ENCODE measurements at places on chromosomes 2 and 18.

DNA sequence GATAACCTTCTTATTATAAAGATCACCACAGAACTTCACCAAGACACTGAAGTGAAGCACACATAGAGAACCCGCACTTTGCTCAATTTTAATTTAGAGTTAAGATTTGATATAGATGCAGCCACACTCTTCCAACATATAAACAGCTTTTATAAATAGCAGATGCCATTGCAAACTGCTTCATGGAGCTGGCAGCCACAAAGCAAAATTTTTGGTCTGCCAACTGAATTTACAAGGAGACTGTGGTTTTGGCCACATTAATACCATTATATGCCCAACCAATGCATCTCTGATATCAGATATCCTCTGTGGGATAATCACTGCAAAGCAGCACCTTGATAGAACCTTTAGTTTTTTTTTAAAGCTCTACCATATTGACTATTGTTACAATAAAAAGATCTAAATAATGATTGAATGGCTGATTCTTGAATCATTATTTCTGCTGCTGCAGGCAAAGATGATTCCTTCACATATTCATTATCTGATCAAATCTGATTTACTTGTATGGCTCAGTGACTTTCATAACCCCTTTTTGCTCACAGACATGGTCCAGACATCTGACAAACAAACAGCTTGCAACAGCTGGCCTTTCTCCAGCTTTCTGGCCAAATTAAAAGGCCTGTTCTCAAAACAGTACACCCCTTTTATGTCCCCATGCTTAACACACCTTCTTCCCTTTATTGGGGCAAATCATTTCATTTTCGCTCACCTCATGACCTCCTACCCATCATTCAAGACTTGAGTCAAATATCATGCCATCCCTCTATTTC is 88.4 kb downstream of the METTL4 start:
- DNase-seq: no peak

GRCh38 chr2:159484532-159484931 is 131.8 kb downstream of the BAZ2B start:
- no peak for DNase-seq

DNA sequence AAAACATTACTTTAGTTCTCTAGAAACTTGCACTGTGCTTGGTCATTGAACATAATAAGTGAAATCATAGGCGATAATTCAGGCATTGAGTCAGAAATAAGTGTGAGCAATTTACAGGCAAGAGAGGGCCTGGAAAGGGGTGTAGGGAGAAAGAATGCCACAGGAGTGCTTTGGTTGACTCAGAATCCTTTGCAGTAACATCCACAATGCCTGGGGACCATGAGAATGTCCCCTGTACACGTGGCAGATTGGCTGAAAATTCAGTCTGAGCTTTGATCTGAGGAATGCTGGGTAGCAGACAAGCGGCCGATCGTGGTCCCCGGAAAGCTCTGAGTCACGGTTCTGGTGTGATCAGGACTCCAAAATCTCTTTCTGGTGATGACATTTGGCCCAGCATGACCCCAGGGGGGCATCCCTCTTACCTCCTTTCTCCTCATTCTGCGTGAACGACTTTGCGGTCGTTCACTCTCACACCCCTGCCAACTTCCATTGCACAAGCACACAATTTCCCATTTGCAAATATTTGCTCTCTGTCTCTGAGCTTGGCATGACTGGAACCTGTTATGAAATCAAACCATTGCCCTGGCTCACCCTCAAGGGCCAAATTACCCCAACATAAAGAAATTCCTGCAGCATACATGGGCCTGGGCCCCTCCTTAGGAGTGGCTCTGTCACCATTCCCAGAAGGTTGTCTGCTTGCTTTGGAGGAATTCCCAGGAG is 305.0 kb upstream of the EPAS1 start:
- no peak for DNase-seq

- DNase-seq: no peak
These were observed 206.2 kb downstream of the NCKAP5 start for GRCh38 chr2:133362061-133362476.

DNA sequence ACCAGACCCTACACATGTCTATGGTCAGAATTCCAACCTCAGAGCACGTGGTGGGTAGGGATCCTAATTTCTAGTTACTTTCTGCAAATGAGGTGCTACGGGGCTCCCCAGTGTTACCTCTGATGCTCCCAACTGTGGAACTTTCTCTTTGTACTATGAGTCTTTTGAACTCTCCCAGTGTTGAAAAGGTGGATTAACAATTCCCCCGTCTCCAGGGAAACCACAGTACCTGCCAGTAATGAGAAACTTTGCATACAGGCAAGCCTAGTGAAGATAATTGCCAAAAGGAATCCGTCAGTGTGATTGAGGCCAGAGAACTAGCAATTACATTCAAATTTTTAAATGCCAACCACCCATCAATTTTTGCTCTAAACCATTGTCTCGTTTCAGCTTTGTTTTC is 129.0 kb upstream of the FOSL2 start:
- DNase-seq: no peak

- no peak for DNase-seq
These were observed 95.7 kb downstream of the ASXL3 start for GRCh38 chr18:33673689-33674088.
